ENCODE measurements at places on chromosomes 13 and 19.

- no peak for DNase-seq
These were observed 7.2 kb upstream of the CCDC97 start for GRCh38 chr19:41302624-41303351.

DNA sequence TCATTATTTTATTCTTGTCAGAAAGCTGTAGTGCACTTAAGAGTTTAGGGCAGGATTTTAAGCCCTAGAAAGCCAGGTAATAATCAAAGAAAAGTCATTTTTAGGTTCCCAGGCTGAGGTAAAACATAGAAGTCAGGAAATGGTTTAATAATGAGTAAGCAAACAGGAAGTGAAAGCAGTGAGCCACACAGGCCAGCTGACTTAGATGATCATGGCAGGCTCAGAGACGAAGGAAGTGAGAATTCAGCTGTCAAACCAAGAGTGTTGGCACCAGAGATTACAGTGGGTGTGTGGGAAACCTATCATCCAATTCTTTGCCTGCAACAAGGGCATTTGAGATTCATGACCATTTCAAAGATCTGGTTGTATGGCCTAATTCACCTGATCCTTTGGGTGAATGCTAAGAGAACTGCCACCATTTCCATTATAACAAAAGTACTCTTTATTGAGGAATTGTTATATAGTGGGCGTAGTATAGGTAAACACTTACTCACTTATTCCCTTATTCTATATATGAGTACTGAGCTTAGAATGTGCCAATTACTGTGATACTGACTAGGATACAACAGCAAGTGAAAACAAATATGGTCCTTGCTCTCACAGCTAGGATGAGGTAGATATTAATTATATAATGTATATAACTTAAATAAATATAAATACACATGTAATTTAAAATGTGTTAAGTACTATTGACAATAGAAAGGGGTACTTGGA lies 103.7 kb upstream of the EDNRB start:
- peak; percentile 5 for DNase-seq

DNA sequence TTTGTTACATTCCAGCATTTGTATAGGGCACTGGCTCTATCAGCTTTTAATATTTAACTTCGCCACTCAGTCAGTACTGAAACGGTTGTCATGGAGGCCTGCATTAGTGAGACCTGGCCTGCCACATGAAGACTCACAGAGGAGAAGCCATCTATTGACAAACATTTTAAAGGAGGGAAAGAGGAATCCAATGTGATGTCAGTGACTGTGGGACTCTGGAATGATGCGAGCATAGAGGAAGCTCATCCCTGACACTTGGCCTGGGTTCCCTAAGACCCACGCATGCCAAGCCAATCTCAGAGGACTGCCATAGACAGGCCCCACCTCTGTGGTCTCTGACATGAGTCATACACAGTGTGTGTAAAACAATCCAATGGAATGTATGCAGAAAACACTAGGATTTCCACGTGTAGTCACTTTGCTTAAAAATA lies 7.9 kb upstream of the DPY19L3 start:
- no peak for DNase-seq

GRCh38 chr19:47713046-47714021 lies at the start of gene EHD2:
TSS of gene EHD2 (plus strand) at chr19:47713422. CDS start at chr19:47716613, 3,191 bp downstream.
- no peak for DNase-seq

DNA sequence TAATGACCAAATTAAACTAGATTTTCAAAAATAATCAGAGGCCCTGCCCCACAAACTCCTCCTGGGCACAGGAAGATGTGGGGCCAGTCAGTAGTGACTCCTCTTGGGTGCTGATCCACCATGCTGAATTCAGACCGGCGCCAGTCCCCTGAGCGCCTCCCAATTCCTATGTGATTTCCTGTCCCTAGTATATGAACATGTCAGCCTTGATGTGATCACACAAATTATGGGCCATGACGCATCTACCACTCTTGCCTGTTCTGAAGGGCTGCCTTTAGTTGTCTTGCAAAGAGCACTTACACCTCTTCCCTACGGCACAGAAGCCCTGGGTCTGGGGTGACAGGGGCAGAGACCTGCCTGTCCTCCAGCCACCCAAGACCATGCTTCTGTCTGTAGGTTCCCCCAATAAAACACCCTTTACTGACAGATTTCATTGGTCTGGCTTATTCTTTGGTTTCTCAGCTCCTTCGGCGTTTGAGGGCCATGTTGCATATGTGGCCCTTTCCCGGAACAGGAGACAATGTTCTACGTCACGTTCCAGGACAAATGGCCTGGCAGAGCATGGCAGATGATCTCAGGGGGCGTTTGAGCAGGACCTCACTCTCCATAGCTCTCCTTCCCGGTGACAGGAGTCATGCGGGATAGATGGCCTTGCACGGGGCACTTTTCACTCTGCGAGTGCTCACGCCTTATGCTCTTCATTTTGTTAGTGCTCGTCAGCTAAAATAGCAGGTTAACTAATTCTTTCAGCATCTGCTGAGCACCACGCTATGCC lies 5.6 kb upstream of the ATP11A start:
- no peak for DNase-seq

DNA sequence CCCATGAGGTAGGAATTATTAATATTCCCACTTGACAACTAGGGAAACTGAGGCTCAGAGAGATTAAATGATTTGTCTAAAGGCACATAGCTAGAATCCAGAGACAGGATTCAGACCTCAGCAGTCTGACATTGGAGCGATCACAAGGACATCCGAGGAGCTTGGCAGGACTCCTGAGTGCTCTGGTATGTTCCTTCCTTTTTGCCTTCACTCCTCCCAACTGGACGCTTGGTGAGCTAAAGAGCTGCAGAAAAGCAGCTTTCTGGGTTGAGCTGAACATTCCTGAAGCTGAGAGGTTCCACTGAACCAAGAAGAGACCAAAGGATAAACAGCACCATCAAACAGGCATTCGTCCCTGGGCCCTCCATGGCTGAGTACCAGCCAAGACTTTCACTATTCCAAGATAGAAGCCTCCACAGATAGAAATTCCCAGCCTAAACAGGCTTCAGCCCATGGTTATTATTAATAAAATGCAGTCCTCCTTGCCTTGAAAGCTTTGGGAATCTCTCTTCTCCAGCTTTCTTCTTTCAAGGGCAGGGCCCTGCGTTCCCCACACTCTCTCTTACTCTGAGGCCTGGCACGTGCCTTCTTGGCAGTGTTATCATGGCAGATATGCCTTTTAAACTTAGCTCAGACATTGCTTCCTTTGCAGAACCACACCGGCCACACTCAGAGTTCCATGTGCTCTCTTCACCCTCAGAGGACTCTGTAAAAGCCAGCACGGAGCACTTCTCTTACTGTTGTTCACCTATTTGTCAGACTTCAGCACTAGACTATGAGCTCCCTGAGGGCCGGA lies 97.1 kb downstream of the CYSLTR2 start:
- DNase-seq, result no peak

DNA sequence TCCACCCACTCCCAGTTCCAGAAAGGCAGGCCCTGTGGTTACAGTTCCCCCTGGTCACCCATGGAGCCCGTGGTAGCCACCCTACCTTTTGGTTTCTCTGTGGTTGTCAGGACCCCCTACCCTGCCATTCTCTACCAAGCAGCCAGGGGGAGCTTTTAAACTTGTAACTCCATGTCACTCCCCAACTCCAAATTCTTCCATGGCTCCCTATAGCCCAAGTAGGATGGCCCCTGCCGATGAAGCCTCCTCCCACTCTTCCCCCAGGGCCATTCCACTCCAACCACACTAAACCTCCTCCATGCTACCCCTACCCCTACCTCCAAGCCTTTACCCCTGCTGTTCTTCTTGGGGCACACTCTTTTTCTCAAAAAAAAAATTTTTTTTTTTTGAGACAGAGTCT lies 2.2 kb downstream of the S1PR2 start:
- no peak for DNase-seq

DNA sequence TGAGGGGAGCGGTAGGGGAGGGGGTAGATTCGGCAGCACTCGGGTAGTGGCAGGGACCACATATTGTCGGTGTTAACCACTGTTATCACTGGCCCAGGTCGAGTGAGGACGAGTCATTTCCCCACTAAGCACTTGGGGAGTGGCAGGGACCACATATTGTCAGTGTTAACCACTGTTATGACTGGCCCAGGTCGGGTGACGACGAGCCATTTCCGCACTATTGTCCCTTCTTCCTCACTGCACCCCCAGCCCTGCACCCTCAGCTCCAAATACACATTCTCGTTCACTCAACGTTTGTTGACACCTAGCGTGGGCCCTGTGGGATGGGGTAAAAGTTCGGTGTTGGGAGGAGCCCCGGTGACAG lies 467 bp upstream of the CLN5 start:
- DNase-seq, result no peak

- no peak for DNase-seq
These were observed 815.9 kb downstream of the PCDH9 start for GRCh38 chr13:66414066-66414800.

DNA sequence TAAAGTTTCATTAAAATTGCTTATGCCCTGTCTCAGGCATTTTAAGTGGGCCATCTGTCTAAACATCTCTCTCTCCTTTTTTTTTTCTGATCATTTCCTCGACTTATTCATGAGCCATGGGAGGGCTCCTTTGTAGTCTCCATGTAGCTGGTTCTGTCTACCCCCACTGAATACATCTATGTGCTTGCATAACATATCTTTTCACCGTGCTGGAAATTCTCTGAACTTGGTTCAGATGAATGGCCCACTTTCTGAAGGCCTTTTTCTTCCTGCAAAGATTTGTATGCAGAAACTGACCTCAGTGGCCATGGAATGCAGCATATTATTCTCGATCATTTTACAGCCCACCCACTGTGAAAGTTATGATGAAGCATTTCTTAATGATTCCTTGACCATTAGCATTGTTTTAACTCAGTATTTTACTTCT lies 225.3 kb downstream of the GGACT start:
- DNase-seq, result no peak

DNA sequence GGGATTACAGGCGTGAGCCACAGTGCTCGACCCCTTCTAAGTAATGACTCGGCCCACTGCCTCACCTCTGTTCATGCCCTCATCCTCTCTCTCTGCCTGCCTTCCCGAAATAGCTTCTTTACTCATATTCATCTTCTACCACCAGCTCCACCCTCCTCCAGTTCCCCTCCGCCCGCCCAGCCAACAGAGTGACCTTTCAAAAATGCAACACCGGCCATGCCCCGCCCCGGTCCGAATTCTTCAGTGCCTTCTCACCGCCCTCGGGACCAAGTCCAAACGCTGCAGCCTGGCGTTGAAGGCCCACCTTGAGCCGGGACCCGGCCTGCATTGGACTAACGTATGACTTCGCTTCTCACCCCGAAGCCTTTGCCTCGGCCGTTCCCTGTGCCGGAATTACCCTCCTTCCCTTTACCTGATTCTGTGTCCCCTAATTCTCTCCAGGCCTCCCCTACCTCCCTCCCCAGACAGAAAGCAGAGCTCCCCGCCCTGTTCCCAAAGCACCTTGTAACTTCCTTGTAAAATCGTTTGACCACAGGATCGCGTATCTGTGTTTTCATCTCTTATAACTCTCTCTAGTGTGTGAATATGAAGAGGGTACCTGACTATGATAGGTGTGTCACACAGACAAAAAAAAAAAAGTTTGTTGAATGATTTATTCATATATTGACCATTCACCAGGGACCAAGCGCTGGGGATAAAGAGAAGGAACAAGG lies 8.1 kb upstream of the MUC16 start:
- no peak for DNase-seq

GRCh38 chr13:100546713-100547405 lies 41.7 kb downstream of the GGACT start:
- DNase-seq, result no peak

GRCh38 chr13:40283666-40284065 lies 382.8 kb downstream of the FOXO1 start:
- DNase-seq, result no peak

DNA sequence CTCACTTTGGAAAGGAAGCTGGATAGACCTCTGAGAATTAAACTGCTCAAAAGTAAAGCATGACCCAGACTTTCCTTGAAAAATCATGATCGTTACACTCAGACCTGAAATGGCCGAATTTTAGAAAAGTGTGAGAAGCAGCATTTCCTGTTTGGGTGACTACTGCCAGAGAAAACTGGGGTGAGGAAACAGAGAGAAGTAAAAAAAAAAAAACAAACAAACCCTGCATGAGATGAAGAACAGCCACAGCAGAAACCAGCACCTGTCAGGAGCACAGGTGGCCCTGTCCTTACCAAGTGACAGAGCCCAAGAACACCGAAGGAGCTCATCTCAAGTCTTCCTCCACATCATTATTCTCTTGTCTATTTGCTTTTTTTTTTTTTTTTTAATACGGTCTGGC lies 12.0 kb upstream of the ADPRHL1 start:
- DNase-seq, result no peak

GRCh38 chr13:52955472-52955874 lies 73.1 kb upstream of the OLFM4 start:
- no peak for DNase-seq

- no peak for DNase-seq
These were observed 16.7 kb upstream of the GALP start for GRCh38 chr19:56159009-56159559.

GRCh38 chr13:101655435-101655834 lies 203.0 kb downstream of the ITGBL1 start:
- no peak for DNase-seq

DNA sequence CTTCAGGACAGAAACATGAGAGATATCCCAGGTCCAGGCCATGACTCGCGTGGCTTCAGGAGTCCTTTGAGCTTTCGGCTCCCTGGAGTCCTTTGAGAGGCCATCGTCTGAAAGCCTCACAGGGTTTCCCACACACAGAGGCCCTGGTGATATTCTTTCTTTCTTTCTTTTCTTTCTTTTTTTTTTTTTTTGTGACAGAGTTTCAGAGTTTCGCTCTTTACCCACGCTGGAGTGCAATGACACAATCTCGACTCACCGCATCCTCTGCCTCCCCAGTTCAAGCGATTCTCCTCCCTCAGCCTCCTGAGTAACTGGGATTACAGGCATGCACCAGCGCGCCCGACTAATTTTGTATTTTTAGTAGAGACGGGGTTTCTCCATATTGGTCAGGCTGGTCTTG lies 5.5 kb downstream of the SIN3B start:
- DNase-seq, result no peak

DNA sequence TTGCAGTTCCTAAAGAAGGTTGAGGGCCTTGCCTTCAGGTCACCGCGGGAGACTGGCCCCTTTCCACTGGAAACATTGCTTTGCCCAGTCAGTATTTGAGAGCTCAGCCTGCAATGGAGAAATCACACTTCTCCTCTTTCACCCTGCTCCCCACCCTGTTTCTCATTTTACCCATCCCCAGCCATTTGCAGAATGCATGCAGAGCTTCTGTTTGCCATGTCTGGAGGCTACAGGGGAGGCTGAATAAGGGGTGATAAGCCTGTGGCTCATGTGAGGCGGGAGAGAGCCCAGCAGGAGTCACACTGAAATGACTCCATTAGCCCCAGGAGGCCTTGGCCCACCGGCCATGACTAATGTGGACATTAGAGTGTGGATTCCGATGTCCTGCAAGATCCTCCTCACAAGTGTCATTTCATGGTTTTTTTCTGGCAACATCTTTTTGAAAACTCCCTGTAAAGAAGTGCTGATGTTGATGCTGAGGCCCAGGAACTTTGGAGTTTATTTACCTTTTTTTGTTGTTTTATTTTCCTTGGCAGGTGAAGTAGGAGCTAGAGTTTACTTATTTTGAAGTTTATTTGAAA lies 6.3 kb downstream of the SPINT2 start:
- no peak for DNase-seq

- DNase-seq, result no peak
These were observed 14.2 kb upstream of the PNMA8C start for GRCh38 chr19:46442808-46443450.

- DNase-seq, result peak; percentile 24
These were observed 493 bp upstream of the LHFPL6 start for GRCh38 chr13:39603424-39603947.

GRCh38 chr13:24272452-24273161 lies 36.8 kb upstream of the C1QTNF9 start:
- no peak for DNase-seq

Measured in hippocampal formation (tissue), 2 donors.